Fibroblast of pulmonary artery (primary cell): ENCODE measurements at places on chromosomes 7 and 10.

DNA sequence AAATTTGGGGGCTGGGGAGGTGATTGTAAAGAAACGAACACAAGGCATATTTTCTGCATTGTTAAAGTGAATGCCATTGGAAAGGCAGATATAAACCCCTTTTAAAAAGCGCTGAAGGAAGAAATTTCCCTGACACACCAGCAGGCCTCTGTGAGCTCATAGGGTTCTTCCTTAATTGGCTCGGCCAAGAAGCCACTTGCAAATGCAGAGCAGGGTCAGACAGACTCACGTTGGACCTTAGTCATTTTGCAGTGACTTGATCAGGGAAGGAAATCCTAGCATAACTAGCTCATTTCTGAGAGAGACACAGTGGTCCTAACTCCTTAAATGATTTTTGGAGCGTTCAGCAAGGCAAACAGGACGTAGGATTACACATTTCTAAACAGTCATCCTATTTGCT lies 1461.4 kb downstream of the GATA3 start:
- no peak for DNase-seq

DNA sequence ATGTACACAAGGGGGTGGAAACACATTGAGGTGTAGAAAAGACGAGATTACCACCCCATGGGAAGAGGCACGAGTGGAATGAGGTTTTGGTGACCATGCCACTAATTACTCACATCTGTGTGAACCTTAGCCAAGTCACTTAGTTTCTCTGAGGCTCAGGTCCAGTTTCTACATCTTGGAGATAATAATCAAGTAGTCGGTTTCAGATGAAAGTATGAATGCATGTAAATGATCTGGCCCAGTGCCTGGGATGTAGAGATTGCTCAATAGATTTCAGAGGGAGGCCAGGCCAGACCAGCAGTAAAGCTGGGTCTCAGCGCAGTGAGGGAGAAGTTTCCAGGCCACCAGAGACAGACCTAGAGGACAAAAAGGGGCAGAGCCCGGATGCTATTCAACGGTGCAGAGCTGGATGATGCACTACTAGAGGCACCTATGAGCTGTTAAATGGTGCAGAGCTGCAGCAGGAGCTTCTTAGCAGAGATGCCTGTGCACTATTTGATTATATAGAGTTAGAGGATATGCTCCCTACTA lies 725.1 kb downstream of the GRID1 start:
- DNase-seq: no peak

DNA sequence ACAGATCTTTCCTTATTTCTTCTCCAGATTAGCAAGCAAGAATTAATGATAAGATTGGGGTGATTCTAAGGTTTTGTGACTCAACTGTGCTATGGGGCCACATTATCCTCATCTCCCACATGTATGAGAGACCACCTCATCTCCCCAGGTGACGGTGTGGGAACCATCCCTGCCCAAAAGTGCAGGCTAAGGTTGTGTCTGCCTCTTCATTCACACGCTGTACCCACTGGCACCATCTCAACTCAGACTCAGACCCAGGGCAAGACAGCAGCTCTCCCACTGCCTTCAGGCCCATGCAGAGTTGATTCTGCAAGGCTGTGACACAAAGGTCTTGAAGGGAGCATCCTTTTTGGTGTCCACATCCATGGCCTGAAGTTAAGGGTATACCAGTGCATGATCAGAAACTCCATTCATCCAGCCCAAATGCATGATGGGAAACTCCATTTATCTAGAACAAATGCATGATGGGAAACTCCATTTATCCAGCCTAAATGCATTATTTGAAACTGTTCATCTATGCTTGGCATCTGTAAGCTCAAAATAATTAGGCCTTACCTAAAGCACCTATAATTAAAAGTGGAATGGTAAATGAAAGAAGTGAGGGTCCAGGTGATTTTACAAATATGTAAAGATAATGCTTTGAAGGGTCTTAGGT lies 99.4 kb downstream of the TCERG1L start:
- no peak for DNase-seq

DNA sequence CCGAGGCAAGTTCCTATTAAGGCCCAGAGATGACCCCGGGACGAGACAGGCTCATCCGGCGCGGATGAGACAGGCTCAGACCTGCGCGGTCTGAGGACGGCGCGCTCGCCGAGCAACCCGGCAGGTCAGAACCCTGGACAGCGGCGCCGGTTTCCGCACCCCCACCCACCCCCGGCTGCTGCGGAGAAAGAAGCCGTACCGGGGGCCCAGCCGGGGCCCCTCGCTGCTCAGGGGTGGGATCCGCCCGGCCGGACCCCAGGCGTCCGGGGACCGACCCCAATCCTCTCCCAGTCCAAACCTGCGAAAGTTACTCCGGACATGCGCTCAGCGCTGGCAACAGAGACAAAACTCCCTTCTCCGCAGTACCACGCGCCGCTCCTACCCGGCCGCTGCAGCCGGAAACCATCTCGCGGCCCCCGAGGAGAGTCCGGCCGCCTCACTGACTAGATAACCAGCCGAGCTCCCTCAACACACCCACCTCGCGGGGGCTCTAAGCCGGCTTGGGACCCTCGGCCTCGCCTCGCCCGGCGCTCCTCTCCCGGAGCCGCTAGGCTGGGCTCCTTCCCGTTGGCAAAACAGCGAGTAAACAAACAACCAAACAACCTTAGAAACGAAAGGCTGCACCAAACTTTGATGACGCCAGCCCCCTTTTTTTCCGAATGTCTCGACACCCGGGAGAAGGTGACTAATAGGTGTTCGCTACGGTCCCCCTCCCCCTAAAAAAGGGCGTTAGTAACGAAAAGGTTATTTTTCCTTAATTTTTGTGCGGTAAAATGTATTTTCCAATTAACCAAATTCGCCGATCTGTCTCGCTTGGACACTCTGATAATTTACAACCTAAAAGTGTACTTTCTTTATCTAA lies 2.3 kb upstream of the DRGX start:
- DNase-seq: peak; percentile 48

DNA sequence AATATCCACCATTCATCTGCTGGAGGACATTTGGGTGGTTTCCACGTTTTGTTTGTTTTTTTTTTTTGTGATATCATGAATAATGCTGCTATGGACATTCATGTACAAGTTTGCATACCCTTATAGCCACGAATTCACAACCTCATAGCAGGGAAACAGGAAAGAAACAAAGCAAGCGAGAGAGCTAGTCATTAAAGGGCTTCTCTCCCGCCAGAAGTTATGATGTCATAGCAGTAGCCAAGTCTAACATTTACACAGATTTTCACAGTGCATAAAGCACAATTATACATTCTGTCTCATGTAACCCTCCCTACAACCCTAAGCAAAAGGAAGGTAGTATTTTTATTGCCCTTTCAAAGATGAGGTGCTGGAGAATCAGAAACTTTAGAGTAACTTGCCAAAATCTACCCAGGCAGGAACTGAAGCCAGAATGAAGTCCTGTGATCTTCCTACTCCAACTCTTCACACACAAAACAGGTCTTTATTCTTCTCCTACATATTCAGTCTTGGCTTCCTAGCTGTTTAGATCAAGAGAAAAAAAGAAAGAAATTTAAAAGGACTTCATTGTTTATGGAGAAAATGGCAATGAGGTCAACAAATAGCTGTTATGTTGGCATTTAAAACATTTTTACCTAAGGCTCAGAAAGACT lies 33.9 kb upstream of the GPAM start:
- no peak for DNase-seq

GRCh38 chr7:38817526-38817925 lies 91.5 kb downstream of the VPS41 start:
- no peak for DNase-seq

DNA sequence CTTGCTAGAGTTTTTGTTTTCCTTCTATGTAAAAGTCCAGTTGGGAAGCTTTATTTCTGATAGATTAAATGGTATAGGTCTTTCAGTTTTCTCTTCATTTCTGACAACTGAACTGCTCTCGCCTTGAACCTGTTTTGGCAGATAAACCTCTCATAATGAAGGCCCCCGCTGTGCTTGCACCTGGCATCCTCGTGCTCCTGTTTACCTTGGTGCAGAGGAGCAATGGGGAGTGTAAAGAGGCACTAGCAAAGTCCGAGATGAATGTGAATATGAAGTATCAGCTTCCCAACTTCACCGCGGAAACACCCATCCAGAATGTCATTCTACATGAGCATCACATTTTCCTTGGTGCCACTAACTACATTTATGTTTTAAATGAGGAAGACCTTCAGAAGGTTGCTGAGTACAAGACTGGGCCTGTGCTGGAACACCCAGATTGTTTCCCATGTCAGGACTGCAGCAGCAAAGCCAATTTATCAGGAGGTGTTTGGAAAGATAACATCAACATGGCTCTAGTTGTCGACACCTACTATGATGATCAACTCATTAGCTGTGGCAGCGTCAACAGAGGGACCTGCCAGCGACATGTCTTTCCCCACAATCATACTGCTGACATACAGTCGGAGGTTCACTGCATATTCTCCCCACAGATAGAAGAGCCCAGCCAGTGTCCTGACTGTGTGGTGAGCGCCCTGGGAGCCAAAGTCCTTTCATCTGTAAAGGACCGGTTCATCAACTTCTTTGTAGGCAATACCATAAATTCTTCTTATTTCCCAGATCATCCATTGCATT lies 27.1 kb downstream of the MET start:
- DNase-seq: no peak

GRCh38 chr10:62050346-62050892 lies 148.9 kb downstream of the ARID5B start:
- DNase-seq: peak; percentile 52

DNA sequence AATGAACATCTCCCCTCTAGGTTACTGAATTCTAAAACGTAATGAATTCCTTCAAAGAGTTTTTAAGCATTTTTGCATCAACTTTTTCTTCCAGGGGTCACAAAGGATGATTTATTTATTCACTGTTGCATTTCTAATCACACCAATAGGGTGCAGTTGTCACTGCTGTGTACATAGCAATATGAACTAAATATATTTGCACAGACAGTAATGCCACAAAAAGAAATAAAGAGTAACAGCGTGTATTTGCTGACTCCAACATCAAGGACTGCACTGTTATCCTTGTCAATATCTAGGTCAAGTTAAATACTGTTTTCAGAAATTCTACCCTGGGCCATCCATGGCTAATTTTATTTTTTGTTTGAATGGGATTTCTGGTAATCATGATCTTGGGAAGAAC lies 138.0 kb downstream of the FRMD4A start:
- DNase-seq: no peak

- no peak for DNase-seq
These were observed 1.7 kb downstream of the NCAPG2 start for GRCh38 chr7:158702944-158703343.

DNA sequence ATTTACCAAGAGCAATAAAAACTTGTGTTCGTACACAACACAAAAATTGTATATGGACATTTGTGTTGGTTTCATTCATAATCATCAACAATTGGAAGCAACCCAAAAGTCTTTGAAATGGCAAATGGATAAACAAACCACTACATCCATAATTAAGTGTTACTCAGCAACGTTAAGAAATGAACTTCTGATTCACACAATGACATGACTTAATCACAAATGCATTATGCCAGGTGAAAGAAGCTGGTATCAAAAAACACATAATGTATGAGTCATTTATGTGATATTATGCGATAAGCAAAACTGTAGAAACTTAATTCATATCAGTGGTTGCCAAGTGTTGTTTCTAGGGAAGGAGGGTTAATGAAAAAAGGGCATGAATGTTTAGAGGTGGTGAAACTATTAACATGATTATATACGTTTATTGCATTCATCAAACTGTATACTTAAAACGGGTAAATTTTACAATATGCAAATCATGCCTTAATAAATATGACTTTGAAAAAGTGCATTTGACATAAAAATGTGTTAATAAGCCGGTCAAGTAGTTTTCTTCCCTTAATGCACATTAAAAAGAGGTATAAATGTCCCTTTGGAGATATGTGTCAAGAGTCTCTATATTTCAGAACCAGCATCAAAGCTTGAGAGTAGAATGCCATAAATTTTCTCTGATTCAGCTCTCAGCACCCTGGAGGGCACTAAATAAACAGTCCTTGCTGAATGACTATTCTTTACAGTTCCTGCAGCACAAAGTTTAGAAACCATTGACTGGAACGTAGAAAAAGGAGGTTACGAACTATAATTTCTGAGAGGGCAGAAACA lies 84.8 kb upstream of the GRM3 start:
- DNase-seq: no peak

- no peak for DNase-seq
These were observed 15.1 kb upstream of the ELN start for GRCh38 chr7:74012842-74013249.

DNA sequence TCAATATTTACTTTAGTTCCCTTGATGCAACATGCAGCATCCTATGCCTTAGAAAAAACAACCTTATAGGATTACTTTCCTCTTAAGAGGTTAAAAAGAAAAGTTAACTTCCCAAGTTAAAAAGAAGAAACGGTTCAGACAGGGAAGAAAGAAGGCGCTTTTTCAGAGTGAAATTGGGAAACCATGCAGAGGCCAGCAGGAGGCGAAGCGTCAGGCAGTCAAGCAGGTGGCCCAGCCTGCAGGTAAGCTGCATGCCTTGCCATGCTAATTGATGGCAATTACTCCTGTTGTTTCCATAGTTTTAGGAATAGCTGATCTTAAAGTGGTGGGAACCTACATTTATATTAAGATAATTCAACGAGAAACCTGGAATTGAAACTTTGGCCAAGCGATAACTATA lies 302.6 kb upstream of the SP4 start:
- DNase-seq: no peak
